ENCODE measurements at places on chromosomes 1 and 21.

- no peak for DNase-seq
These were observed 13.1 kb downstream of the RNF187 start for GRCh38 chr1:228500143-228500734.

- no peak for DNase-seq
These were observed 13.0 kb downstream of the LSS start for GRCh38 chr21:46215436-46216131.

GRCh38 chr1:53521924-53522552, 62.8 kb downstream of the DMRTB1 start:
- DNase-seq: peak; percentile 79

DNA sequence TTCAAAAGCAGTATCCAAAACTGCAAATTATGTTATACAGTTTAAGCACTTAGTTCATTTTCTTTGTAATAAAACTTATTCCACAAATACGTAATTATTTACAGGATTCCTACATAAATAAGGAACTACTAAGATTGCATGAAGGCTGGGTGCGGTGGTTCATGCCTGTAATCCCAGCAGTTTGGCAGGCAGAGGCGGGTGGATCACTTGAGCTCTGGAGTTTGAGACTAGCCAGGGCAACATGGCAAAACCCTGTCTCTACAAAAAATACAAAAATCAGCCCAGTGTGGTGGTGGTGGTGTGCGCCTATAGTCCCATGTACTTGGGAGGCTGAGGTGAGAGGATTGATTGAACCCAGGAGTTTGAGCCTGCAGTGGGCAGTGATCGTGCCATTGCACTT, 69.3 kb downstream of the POU2F1 start:
- DNase-seq: no peak

DNA sequence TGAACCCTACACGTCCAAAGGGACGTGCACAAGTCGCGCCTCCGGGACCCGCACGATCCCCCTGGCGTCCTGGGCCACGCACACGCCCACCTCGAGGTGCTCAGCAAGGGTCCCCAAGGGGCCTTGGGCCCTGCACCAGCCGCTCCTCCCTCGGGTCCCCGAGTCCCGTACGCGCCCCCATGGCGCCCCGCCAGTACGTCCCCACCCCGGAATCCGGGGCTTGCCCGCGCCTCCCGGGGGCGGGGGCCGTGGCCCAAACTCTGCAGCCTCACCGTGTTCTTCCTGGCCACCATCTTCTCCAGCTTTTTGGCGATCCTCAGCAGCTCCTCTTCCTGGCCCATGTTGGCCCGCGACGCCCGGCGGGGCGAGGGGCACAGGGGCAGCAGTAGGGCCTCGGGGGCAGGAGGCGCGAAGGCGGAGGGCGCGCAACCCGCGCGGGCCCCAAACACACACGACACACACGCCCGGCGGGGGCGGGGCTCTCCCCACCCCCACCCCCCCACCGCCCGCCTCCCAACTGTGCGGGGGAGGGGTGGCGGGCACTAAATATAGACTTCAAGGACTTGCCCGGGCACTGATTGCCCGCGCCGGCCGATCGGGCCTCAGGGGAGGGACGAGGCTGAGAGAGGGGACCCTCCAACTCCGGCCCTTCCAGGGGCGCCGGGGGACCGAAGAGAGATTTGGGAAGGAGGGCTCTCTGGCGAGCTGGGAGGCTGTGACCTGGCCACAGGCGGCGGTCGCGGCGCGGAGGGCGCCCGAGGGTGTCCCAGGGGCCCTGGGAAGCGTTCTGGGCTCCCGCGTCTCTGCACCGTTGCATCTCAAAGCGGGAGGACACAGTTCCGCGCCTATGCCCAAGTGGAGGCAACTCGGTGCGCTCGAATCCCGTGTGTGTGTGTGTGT, at the start of gene TCEA3:
Gene TCEA3, minus strand, starts transcription at position 456 of the 900 bp plus-strand sequence. Its CDS starts 115 bp downstream, at position 341.
- DNase-seq: no peak

DNA sequence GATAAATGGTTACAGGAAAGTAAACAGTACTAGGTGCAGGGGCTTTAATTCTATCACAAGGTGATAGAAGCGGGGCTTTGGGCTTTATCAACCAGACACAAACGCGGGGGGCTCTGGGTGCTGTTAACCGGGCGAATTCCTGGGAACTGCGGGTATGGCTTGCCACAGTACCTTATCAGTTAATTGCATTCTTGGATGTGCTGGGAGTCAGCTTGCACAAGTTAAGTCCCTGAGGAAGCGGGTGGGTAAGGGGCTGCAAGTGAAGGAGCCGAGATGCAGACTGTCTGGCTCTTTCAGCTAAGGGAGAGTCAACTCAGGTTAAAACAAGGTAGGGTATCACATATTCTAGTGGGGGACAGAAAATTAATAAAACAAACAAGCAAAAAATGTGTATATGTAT, 661 bp downstream of the GBP4 start:
- DNase-seq: no peak

DNA sequence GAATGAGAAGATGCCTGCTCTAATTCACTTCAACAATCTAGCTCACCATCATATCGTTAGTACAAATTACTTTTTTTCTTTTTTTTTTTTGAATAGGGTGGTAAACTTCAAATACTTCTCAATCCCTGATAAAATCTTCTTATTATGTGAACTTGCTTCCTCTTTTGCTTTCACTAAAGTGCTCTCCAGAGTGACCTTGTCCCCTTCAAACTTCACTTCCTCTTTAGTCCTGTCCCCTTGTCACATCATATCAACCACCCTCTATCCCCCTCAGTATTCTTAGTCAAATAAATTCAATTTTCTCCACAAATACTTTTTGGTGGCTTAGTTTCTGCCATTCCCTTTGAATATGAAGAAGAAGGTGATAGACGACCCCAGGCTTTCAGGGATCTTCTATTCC, 124.9 kb upstream of the PLXNA2 start:
- no peak for DNase-seq

DNA sequence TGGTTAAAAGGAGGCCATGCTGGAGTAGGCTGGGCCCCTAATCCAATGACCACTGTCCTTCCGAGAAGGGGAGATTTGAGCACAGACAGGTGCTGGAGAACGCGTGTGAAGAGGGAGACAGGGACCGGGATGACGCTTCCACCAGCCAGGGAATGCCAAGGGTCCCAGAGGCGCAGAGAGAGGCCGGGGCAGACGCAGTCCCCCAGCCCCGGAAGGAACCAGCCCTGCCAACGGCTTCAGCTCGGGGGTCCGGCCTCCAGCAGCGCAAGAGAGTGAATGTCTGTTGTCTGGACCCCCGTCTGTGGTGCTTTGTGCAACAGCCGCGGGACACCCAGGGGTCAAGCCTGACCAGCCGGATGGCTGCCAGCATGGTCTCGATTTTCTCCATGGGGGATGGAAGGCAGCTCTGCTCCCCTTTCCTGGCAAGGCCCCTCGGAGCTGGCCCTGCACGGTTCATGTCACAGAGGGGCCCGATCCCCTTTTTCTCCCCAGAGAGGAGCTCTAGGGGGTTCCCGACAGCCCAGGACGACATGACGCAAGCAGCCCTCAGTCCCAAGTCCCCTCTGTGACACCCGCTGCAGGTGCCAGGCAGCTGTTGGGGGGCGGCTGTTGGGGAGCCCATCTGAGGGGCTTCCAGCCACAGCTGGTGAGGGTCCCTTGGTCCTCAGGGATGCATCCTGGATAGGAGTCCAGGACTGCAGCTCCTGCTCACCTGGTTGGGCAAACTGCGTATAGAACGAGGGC, 73.5 kb downstream of the SIK1 start:
- DNase-seq: no peak

DNA sequence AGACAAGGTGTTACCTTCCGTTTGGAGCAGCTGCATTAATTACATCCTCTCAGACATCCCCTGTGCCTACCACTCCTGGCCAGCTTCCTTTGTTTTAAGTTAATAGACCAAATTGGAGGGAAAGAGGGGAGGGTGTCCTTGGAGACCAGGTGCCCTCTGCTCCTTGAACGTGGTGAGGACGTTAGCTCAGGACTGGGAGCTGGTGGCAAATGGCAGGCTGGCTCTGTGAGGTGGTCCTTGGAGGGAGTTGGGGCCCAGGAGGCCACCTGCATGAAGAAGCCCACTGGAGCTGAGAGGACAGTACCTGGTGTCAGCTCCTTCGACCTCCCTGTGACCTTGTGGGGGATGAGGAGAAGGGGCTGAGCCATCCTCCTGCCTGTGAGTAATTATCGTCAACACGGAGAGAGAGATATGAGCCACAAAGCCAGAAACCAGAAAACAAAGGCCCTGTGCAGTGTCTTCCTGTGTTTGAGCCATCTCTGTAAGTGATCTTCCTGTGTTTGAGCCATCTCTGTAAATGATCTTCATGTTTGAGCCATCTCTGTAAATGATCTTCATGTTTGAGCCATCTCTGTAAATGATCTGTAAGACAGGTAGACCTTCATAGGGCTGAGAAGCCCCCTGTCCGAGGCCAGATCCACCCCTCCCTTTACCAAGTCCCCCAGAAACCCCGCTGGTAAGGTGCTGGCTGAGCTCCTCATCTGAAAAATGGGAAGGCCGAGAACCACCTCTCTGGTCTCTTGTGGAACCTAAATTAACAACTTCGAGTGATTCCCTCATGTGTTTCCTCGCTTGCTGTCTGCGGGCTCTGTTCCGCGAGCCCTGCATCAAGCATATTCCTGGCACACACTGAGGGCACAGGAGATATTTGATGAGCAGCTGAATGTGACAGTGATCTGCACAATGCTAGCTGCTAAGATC, 126.0 kb downstream of the CAMTA1 start:
- DNase-seq: no peak

- DNase-seq: peak; percentile 58
These were observed 54.3 kb downstream of the KCNK1 start for GRCh38 chr1:233668146-233668724.

- no peak for DNase-seq
These were observed 6.2 kb upstream of the TRIM45 start for GRCh38 chr1:117127795-117128194.

DNA sequence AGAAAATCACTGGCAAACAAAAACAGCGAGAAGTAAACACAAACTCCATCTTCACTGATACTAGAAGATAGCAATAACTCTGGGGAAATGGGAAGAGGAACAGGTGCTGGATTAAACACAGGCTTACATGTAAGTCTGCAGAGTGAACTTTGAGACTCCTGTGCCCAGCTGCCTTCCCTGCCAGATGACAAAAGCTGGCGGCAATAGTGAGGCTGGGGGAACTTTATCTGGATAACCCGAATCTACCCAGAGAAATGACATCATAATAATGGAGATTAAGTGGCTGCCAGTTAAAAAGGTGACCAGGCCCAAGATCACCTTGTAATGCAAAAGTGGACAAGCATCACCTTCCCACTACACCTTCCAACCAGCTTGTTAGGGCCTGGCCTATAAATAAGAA, 184.5 kb downstream of the CHRM3 start:
- DNase-seq: no peak

GRCh38 chr1:184417916-184418315, 31.1 kb downstream of the C1orf21 start:
- no peak for DNase-seq

GRCh38 chr1:90162216-90162615, 167.3 kb downstream of the ZNF326 start:
- DNase-seq: no peak

DNA sequence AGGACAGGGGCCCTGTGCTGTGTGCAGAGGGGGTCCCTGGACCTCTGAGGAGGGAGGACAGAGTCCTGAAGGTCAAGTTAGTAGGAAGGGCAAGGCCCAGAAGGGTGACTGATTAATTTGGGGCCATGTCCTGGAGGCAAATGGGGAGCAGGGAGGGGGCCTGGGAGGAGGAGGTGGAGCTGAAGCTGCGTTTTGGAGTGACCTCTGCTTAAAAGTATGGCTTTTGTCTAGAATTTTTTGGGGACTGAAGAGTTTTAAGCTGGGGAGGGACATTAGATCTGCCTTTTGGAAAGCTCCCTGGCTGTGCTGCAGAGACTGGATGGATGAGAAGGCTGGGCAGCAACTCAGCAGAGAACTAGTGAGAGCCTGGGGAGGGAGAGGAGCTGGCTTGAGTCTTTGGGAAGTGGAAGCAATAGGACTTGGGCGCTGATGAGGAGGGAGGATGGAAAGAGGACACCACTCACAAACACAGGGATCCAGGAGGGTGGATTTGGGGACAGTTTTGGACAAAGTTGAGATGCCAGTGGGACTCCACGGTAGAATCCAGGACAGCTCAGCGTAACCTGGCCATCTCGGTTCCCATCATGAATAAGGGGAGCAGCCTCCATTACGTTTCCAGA, 52.9 kb downstream of the ACBD3 start:
- no peak for DNase-seq
